ENCODE measurements at places on chromosomes 4 and X.

- no peak for DNase-seq
Observed at GRCh38 chr4:93351846-93352245, 476.7 kb upstream of the ATOH1 start.

DNA sequence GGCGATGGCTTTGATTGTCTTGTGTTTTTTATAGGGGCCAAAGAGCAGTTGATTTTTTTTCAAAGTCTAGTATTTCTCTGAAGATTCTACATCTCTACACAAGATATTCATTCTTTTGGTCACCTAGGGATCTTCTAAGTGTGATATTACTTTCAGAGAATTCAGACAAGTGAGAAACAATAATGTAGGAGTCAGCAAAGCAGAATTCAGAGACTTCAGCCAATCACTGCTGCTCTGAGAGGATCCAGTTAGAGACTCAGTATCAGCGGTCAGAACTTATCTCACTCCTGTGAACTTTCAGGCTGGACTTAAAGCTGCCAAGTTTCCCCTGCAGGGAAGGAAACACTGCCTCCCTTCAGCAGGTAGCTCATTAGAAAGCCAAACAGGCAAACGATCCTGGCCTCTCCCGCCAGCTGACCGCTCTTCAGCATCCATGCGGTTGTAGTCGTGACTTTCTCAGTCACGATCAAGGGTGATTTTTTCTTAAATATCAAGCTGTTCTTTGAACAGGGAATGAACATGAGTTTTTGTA, 59.2 kb downstream of the NSUN7 start:
- no peak for DNase-seq

- no peak for DNase-seq
Observed at GRCh38 chr4:86661006-86661405, 66.9 kb downstream of the PTPN13 start.

GRCh38 chr4:1767061-1767769, 25.9 kb upstream of the FGFR3 start:
- DNase-seq = no peak

DNA sequence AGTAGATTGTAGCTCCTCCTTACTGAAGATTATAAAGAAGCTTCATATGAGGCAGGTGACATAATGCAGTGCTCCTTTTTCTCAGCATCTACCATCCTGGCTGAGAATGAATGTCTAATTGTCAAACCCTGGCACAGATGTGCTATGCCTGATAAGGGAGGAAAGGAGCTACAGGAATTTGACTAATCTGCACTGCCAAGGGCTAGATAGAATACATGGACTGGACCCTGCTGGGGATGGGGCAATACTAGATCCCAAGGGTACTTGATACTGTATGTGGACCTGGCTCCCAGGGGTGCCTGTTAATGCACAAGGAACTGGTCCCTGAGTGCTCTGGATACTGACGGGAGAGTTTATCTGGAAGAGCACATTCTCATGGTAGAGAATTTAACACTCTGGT, 362.2 kb upstream of the EMCN start:
- DNase-seq = no peak

DNA sequence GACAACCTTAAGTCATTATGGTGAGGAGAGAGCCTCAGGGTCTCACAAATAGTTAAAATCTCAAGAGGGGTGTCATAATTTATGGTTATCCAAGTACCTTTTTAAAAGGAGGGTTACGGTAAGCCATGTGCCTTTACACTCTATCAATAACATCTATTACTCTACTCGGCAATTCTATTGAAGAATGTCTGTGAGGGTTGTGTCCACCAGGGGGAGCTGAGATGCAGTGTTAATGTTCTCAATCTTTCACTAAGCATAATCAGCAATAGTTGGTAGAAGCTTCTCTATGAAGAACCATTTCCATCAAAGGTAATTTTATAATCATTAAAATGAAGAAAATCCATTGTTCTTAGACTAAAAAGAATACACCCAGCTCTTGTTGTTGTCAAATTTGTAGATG, 457.4 kb downstream of the CENPC start:
- DNase-seq = no peak

GRCh38 chr4:30718021-30718542, 2.1 kb upstream of the PCDH7 start:
- DNase-seq = no peak

DNA sequence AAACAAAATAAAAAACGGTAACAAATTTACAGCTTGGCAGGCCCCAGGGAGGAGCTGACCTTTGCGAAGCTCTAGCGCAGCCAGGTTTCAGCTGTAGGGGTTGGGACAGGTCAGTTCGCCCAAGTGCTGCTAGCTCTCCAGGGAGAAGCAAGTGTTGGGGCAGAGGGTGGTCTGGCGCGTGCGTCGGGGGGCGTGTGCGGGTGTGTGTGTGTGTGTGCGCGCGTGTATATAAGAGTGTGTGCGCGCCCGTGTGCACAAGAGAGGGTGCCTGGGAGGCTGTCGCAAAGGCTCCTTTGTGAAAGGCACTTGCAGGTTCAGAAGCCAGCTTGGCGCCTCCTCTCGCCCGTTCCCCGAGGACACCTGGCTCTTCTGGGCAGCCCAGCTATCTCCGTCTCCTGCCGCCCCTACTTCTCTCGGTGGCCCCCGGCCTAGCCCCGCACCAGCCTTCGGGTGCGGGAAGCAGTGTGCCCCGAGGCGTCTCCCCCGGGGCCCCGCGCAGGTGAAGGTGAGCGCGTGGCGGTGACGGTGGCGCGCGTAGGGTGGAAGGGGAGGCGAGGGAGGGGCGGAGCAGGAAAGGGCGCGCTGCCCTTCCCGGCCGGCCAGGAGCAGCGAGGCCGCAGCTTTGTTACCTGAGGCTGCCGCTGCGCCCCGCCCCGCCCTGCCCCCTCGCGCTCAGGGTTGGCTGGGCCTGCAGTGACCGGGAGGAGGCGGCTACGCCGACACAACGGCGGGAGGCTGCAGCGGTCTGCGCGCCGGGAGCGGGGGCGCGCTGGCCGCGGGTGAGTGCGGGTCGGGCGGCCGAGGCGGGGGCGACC, at the start of gene FHDC1:
TSS of gene FHDC1 (plus strand) at position 693 of the 815 bp plus-strand sequence. CDS start 6,735 bp downstream, outside the sequence.
- no peak for DNase-seq

DNA sequence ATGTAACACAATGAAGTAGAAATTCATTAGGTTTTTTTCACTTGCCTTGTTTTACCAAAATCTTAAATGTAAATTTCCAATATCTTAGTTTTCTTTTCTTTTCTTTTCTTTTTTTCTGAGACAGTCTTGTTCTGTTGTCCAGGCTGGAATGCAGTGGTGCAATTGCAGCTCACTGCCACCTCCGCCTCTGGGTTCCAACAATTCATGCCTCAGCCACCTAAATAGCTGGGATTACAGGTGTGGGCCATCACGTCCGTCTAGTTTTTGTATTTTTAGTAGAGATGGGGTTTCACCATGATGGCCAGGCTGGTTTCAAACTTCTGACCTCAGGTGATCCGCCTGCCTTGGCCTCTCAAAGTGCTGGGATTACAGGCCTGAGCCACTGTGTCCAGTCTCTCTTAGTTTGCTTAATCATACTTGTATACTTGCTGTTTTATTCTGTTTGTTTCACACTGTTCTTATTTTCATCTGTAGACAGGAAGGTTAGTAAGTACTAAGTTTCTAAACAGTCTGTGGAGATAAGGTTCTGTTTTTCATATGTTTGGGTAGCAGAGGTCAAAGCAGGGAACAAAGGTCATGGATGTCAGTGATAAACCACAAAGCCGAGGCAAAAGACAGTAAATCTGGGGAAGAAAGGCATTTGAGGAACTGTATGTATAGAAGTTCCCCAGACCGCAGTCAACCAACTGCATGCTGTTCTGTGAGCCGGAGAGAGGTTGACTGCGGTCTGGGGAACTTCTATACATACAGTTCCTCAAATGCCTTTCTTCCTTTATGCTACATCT, 129.1 kb downstream of the CBR4 start:
- no peak for DNase-seq

GRCh38 chr4:10535912-10536311, 78.7 kb upstream of the ZNF518B start:
- no peak for DNase-seq

- DNase-seq = no peak
Observed at GRCh38 chr4:138063581-138063980, 178.6 kb downstream of the SLC7A11 start.

GRCh38 chr4:141971869-141972268, 335.5 kb downstream of the IL15 start:
- DNase-seq = no peak

GRCh38 chrX:149510386-149510785, 5.3 kb upstream of the IDS start:
- no peak for DNase-seq

- DNase-seq = no peak
Observed at GRCh38 chr4:1532549-1533395, 126.5 kb upstream of the NKX1-1 start.

- no peak for DNase-seq
Observed at GRCh38 chr4:38704622-38705154, 40.7 kb downstream of the KLF3 start.

GRCh38 chr4:10320130-10320529, 137.1 kb downstream of the ZNF518B start:
- DNase-seq = no peak

DNA sequence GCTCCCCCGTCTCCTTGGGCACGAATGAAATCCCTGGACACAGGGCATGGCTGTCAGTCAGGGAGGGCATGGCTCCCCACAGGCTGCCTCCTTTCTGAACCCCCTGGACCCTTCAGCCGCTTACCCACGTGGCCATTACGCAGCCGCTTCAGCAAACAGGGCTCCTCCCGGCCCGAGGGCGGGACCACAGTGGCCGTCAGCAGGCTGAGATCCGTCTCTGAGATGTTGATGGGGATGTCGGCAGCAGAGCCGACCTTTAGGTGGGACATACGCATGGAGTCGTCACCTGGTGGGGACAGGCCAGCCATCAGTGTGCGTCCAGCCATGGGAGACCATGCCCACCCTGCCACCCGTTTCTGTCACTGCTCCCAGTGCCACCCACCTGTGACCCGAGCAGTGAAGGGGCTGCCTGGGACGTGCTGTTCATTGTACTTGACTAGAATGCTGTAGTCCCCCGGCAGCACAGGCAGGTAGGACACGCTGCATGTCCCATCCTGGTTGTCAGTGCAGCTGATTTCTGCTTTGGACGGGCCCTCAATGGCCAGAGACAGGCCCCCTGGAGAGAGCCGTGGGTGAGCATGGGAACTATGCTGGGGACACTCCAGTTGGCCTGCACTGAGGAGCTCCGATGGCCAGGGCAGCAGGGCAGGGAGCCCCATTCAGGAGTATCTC, 21.1 kb downstream of the FLNA start:
- DNase-seq = no peak

GRCh38 chrX:36568946-36569345, 439.2 kb upstream of the FAM47C start:
- no peak for DNase-seq

DNA sequence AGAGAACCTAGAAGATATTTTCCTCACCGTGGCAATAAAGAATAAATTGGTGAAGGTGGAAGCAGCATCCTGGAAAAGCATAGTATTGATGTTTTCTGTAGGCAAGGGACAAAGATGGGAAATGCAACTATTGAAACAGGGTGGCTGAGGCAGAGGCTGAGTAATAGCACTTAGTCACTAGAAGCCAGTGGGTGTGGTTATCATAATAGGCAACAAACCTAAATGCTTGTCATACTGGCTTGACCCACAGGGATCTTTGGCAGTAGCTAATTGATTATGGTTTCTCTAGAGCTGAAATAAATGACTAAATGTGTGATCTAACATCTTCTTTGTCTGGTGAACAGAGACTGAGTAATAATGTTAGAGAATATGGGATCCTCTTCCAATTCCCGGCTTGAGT, 353.6 kb upstream of the RPS6KA3 start:
- DNase-seq = no peak

GRCh38 chrX:115563633-115564162, 2.7 kb downstream of the PLS3 start:
- DNase-seq = no peak

GRCh38 chr4:158768555-158769174, at the start of gene FNIP2:
Gene FNIP2, plus strand, starts transcription at chr4:158769026. Its CDS starts 187 bp downstream, at chr4:158769213.
- DNase-seq = peak; percentile 49

GRCh38 chr4:54664400-54664799, 6.6 kb downstream of the KIT start:
- no peak for DNase-seq

GRCh38 chr4:55346851-55347255, 811 bp downstream of the SRD5A3 start:
- DNase-seq = no peak

DNA sequence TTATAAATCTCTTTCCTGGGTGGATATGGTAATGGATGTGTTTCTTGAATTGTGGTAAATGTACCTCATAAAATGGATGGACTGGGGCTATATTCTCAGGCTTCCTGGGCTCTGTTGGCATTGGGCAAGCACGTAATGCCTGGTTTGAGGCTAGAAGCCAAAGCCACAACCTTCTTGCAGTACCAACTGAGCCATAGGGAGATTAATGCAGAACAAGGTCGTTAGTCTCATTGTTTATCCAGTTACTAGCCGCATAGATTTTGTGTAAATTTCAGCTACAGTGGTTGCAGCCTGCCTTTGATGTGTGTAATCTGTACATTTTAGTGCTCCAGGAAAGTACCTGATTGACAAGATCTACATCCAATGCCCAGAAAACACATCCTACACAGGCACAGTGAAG, 7.2 kb upstream of the LEF1 start:
- no peak for DNase-seq

DNA sequence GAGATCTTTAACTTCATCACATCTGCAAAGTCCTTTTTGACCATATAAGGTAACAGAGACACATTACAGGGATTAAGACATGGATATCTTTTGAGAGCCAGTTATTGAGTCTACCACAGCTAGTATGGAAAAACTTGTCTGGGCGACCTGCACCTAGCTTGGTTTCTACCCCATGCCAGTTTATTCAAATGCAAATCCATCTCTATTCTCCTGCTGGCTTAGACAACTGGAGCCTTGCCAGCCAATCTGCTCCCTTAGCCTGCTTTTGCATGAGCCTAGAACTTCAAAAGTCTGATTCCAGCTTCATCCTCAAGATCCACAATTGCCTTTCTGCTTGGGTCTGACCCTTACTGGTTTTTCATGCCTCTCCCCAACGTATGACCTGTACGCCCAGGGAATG, 212.0 kb upstream of the AFF2 start:
- DNase-seq = no peak

DNA sequence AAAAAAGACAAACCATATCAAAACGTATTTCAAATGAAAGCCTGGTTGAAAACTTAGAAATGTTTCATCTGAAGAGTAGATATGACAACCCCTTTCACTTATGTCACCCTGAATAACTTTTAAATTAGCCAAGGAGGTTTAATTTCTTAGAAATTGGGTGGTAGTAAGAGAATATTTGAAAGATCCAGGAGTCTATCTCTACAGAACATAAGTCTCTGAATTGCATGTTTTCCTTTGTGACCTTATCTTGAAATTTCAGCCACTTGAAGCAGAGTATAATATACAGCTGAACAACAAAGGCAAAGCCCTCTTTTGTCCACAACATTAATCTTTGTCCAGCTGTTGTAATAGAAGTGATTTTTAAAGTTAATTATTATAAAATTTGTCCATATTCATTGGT, 49.5 kb downstream of the TMEM154 start:
- no peak for DNase-seq

Measured in stimulated activated CD4-positive, alpha-beta T cell treated with anti-CD3 and anti-CD28 coated beads, Interleukin-2, amount 100 ng/mL, for 4 hours (primary cell).